ENCODE measurements at places on chromosomes 2 and 18.

- no peak for DNase-seq
Measured at GRCh38 chr2:218999021-218999880, 6.0 kb upstream of the CRYBA2 start.

- no peak for DNase-seq
Measured at GRCh38 chr2:233419602-233420391, 65.5 kb downstream of the DGKD start.

DNA sequence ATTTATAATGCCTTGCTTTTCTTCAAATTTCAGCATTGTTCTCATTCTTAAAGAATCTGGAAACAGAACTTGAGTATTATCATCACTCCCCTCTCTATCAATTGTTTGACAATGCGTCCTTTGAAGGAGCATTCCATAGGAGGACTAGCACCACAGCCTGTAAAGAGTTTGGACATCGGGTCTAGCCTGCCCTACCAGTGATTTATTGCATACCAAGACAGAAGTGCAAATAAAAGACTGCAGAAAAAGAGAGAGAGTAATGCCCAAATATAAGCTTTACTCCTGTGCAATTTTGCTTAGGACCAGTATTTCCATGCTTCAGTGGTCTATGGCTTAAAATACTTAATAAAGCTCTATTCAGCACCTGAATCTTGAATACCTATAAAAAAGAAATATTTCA is 55.4 kb upstream of the MAP2 start:
- no peak for DNase-seq

GRCh38 chr2:241037498-241037897 is 39.1 kb downstream of the SNED1 start:
- no peak for DNase-seq

- no peak for DNase-seq
Measured at GRCh38 chr2:71893646-71894045, 254.0 kb downstream of the CYP26B1 start.

- no peak for DNase-seq
Measured at GRCh38 chr2:204140246-204140645, 203.7 kb downstream of the ICOS start.

- DNase-seq, result no peak
Measured at GRCh38 chr2:167057446-167057845, 169.2 kb downstream of the XIRP2 start.

- no peak for DNase-seq
Measured at GRCh38 chr2:96957244-96957643, 29.1 kb downstream of the FAM178B start.

- no peak for DNase-seq
Measured at GRCh38 chr2:187013058-187013457, 164.1 kb upstream of the ZSWIM2 start.

GRCh38 chr2:18404708-18405107 is 155.7 kb downstream of the RDH14 start:
- no peak for DNase-seq

DNA sequence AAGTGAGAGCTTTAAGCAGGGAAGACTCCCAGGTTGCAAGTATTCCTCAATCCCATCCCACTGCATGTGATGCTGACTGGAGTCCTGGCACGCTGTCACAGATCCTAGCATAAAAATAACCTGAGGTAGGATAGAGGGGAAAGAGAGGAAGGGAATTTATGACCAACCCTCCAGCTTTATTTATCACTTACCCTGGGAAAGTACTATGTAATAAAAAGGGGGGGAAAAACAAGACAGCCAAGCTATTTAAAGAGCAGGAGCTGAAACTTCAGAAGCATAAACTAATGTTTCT is 122.2 kb downstream of the SLC8A1 start:
- DNase-seq, result no peak

GRCh38 chr2:219446101-219446504 is 11.5 kb downstream of the SPEG start:
- DNase-seq, result no peak

DNA sequence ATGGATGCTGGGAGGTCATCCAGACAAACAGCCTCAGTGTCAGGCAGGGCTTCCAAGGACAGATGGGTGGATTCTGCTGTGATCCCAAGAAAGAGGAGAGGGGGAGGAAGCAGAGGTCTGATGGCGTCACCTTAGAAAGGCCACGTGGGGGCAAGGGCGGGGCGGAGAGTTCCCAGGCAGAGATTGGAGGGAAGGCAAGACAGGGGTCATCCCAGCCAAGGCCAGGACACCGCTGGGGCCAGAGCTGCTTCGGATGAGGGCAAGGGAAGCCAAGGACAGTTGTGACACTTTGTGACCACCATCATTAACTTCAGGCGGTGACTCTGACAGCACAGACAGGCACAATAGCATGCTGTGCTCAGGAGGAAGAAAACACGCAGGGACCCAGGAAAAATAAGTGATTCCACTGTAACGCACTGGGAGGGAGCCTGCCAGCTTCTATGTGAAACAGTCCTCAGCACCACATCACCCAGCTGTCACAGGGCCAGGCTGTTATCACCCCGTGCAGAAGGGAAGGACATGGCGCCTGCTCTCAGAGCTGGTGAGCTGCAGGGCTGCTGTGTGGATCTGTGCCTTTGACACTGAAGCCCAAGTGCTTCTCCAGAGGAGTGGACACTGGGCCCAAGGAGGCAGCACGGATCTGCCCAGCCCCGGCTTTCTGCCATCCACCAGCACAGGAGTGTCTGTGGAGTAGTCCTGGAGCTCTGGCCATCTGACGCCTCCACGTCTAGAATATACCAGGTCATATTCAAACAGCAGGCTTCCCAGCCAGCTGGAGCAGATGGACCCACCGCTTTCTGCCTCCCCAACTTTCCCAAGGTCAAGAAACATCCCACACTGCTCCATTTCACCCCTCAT is 204.1 kb downstream of the NDUFA10 start:
- DNase-seq, result no peak

GRCh38 chr2:229566370-229566769 is 148.0 kb downstream of the DNER start:
- no peak for DNase-seq

DNA sequence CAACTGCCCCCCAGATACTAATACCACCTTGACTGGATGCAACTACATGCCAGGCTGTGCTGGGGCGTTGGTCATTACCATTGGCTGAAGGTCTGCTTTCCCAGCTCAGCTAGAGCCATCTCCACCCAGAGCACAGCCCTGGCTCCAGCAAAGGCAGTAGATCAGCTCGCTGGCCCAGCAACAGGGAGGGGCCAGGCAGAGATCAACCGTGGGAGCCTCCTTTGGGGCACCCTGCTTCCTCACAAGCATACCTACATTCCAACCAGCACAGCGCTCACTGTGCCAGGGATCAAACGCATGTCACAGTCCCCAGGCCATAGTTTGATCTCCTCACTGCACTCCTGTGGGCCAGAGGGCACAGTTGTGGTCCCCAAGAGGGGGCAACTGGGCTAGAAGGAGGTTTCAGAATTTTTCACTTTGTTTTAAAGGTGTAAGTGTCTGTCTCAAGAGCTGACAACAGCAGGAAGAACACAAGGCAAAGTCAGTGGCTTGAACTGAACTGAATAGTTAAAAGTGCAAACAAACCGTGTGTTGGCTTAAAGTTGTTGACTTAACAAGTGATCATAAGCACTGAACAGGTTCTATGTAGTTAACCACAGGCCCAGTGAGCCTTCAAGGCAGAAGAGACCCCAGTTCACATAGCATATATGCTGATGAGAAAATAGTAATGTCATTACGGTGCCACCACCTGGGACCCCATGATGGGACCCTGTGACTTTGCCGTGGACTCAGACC is 70.1 kb upstream of the BZW1 start:
- DNase-seq, result no peak

DNA sequence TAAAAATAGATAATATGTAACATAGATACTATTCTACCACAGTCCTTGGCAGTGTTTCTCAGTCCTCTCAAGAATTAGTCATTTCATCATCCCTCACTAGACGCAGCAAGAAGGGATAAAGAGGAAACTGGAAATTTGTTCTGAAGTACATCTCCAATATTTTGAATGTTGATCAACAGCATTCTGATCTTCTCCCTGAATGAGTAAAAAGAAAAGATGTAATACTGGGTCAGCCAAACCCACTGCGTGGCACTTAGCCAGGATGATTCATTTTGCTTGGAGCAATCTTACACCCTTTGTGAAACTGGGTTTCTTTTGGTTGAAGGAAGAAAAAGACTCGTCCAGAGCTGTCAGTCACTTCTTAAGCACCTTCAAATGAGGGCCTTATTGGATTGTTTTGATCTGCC is 54.1 kb downstream of the TAF1B start:
- peak; percentile 90 for DNase-seq

DNA sequence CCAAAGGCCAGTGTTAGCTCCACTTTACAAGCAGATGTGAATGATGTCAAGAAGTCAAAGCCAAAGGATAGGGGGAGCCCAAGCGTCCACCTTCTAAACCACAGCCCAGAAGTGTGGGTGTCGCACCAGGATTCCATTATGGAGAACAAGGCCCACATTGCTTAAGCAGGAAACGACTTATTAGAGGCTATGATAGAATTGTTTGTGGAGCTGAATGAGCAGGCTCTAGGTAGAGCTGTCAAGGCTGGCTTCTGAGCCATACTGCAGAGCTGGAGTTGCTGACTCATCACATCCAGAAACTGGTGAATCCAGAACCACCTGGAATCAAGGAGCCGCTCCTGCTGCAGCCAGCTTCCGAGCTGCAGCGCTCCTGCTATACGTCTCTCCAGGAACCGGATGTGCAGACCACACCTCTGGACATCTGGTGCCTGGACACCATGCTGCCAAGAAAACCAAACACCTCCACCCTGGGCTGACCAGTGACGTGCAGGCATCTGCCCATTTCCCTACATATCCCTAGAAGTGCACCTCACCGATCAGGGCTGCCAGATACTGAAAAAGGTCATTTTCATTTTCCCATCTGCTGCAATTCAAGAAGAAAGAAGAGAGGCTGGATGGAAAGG is 6.2 kb upstream of the TWIST2 start:
- no peak for DNase-seq

- DNase-seq, result no peak
Measured at GRCh38 chr2:225867071-225867470, 467.6 kb downstream of the NYAP2 start.

- no peak for DNase-seq
Measured at GRCh38 chr2:195407783-195408182, 249.2 kb upstream of the SLC39A10 start.

- peak; percentile 84 for DNase-seq
Measured at GRCh38 chr2:18987592-18988073, 370.8 kb downstream of the OSR1 start.

DNA sequence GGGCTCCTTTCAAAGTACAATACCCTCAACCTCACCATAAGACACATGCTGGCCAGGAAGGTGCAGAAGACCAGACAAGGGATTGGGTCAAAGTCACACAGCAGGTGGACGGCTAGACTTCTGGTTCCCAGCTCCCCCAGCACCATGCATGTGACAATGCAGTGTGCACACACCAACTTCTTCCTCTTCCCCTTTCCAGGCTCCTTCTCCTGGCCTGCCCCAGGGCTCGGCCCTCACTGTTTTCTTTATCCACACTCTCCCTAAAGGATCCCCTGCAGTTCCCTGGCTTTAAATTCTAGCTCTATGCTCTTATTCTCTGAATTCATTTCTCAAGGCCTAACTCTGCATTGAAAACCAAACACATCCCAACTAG is 82.3 kb downstream of the LOXHD1 start:
- no peak for DNase-seq

GRCh38 chr2:208147759-208148158 is 1.8 kb upstream of the CRYGB start:
- DNase-seq, result no peak

- no peak for DNase-seq
Measured at GRCh38 chr2:209189893-209190292, 234.0 kb upstream of the MAP2 start.

DNA sequence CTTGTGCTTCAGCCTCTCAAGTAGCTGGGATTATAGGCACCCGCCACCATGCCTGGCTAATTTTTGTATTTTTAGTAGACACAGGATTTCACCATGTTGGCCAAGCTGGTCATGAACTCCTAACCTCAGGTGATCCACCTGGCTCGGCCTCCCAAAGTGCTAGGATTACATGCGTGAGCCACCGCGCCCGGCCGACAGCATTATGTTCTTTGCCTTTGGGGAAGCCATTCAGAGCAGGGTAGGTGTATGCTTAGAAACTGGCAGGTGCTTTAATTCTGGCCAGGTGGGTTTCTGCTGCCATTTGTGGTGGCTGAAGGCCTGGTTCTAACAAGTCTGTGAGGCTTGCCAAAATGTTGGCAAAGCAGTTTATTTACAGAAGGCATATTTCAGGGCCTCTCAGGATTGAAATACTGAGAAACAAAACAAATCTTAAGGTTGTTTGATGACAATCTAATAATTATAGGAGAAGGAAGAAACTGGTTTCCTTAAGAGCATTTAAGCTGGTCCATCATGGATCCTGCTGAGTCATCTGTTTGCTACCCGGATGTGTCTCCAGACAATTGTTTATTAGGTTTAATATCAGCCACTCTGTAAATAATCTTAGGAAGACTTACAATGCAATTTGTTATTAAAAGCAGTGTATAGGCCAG is 16.0 kb downstream of the SLC20A1 start:
- DNase-seq, result no peak

GRCh38 chr2:240155048-240155744 is 14.7 kb upstream of the OTOS start:
- DNase-seq, result no peak

DNA sequence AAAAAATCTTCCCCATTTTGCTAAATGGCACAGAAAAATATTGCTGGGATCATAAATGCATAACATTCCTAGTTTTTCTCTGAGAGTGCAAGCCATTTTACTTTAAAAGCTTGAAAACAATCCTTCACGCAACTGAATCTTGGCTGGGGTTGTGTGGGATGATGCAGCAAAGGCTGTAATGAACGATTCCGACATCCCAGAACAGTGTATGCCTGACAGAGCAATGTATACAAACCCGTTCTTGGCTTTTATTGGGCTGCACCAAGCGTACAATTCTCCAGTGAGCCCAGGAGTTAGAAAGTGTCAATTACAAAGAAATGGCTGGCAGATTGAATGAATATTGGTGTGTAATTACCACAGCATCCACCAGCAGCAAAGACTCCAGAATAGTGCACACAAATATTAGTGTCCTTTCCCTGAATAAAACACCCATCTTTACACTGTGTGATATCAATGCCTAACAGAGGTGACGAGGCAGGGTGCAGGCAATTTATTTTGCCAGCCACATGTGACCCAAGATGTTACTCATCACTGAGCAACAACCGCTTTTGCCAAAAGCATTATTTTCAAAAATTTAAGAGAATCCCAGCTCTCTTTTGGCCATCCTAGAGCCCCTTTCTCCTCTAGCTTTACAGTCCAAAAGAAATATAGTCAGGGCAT is 578.6 kb upstream of the CHAC2 start:
- DNase-seq, result no peak

GRCh38 chr2:230327418-230328154 is 593 bp downstream of the SP140L start:
- no peak for DNase-seq

GRCh38 chr2:42063431-42064171 is 15.8 kb downstream of the PKDCC start:
- peak; percentile 43 for DNase-seq

Data from non-pigmented ciliary epithelial cell (primary cell).